ENCODE measurements at places on chromosomes 5 and 9. TPM values are rescaled to one million over a fixed set of nuclear protein-coding genes. Genes with fewer than 3 reads are reported as not detected.

The SLC34A1 gene
- not detected for total RNA-seq

The PCDHGB3 gene
- total RNA-seq, result not detected

DNA sequence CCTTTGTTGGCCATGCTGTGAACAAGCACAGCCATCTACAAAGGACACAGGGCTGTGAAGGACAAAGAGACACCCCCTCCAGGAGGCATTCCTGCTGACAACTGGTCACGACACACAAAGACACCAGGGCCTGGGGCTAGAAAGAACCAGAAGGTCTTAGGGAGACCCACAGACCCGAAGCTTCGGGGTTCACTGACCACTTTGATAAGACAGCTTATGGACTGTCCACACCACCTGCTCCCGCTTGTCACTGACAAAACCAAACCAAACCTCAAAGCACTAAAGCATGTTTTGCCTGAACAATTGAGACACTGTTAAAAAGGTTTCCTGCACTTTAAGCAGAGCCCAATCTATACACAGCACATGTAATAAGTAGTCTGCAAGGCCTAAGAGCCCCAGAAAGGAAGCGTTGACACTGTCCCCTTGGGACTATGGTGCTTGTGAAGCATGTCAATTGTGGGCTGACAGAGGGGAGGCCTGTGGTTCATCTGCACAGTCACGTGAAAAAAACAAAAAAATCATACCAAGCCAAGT, 185.0 kb downstream of the GAPVD1 start:
- DNase-seq, result no peak

DNA sequence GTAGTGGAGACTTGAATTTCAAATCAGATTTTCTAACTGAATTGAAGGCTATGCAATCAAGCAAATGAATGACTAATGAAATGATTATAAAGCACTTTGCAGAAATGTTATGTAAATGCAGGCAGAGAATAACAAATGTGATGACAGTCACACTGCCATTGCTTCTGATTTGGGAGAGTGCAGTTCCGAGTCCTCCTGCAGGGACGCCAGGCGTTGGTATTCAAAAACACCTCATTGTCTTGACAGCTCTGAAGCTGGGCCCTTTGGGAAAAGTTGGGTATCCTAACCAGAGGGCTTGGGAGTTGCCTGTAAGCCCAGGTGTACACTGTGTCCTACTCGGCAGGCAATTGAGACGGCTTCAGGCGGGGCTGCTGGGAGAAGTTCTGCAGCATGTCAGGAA, 57.9 kb downstream of the C5orf15 start:
- DNase-seq, result no peak

DNA sequence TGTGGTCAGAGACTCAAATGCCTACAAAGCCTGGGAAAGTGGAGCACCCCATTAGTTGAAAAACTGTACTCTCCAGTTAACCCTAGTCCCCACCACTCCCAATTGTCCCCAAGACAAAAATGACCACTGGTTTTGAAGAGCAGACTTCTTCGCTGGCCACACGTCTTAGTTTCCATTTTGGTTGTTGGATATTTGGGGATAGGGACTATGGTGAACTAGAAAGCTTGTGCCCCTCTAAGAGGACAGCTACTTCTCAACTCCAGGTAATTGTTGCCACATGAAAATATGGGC, 109.4 kb upstream of the SPRY4 start:
- DNase-seq, result no peak

DNA sequence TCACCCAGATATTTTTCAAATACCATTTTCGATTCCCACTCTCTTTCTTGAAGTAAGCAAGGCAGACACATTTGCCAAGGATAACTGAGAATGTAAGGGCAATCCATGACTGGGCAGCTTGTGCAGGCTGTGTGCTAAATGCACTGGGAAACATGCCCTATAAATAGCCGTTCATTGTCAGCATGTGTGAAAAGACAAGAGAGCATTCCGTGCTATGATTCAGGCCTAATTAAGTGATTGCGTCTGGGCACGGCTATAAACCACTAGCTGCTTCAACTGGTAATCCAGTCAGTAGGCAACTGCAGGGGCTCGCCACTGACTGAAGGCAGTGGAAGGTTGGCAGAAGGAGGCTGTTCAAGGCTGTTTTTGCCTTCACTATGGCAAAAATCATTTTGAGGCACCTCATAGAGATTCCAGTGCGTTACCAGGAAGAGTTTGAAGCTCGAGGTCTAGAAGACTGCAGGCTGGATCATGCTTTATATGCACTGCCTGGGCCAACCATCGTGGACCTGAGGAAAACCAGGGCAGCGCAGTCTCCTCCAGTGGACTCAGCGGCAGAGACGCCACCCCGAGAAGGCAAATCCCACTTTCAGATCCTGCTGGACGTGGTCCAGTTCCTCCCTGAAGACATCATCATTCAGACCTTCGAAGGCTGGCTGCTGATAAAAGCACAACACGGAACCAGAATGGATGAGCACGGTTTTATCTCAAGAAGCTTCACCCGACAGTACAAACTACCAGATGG, at the start of gene HSPB3:
Gene HSPB3, plus strand, starts transcription at position 287 of the 745 bp plus-strand sequence. Its CDS starts 91 bp downstream, at position 378.
- no peak for DNase-seq
